ENCODE measurements at places on chromosomes 4 and X.

DNA sequence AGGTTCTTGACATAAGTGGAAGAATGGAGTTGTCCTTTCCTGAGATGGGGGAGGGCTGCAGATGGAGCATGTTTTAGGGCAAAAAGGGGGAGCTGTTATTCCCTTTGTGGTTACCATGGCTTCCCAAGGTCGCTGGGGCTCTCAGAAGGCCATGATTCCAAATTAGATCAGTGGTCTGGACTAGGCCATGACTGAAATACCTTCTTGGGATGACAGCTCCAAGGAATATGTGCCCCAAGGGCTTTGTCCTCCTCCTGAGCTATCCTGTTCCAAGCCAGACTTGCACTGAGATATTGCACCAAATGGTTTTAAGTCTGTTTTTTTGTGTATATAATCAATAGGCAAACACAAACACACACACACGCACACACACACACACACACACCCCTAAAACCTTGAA lies 3.0 kb upstream of the RBPJ start:
- no peak for DNase-seq

- DNase-seq = no peak
Measured at GRCh38 chr4:143555676-143556075, 42.2 kb downstream of the SMARCA5 start.

- no peak for DNase-seq
Measured at GRCh38 chrX:13966071-13966792, 63.5 kb downstream of the GEMIN8 start.

DNA sequence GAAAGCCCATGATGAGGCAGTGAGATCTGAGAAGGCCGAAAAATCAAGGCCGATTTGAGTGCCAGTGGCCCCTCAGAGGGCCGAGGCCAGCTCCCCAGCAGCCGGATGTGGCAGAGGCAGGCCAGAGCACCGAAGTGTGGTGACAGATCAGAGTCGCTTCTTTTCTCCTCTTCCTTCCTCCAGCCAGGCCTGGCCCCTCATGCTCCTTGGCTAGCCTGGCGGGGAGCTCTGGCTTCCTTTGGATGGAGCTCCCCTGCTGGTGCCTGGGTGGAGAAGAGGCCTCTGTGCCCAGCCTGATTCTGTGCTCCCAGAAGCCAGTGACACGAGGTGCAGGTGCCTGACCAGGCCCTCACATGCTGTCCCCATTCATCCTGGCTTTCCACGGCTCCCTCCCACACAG lies 127.2 kb upstream of the PABPC4L start:
- DNase-seq = no peak

- no peak for DNase-seq
Measured at GRCh38 chrX:44265559-44265958, 77.9 kb downstream of the EFHC2 start.

GRCh38 chrX:152819732-152820131 lies 10.8 kb downstream of the CETN2 start:
- DNase-seq = no peak

DNA sequence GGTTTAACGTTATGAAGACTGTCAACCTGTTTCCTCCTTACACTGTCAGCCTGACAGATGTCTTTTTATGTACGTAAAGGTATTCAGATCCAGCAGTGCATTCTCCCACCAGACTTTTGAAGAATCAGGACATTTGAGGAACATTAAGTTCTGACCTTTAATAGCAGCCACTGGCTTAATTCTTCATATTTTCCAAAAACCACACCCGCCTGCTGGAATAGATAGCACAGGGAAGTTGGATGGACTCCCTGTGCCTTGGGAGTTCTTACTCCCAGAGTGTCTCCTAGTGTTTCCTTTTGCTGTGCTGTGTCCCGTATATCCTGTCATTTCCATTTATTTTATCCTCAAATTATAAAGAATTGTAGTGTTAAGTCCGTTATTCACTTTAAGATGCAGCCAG lies 94.5 kb downstream of the AFF1 start:
- DNase-seq = no peak

GRCh38 chrX:110397339-110397738 lies 38.7 kb downstream of the RTL9 start:
- DNase-seq = no peak

DNA sequence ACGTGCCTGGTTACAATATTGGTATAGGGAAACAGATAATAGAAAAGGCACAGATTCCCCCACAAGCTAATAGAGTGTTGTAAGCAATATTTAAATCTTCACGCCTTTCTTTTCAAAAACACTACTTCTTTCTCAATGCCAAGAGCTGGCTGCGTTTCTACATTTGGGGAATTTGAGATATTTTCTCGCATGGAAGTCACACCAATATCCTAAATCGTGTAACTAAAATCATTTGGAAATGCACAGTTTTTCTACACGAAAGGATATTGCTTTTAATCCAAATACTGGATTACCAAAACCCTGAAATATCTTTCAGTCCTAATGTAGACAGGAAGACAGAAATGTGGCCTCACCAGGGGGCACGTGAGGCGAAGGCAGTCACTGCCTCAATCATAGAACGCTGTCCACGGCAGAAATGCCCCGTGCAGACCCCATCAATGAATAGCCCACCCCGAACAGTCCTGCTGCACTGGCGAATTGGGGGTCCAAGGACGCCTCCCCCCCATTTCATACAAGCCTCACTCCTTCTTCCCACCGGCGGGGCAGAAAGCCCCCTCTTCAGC lies 106.6 kb downstream of the NSUN7 start:
- DNase-seq = no peak

- no peak for DNase-seq
Measured at GRCh38 chrX:17553469-17553868, 178.5 kb downstream of the NHS start.

DNA sequence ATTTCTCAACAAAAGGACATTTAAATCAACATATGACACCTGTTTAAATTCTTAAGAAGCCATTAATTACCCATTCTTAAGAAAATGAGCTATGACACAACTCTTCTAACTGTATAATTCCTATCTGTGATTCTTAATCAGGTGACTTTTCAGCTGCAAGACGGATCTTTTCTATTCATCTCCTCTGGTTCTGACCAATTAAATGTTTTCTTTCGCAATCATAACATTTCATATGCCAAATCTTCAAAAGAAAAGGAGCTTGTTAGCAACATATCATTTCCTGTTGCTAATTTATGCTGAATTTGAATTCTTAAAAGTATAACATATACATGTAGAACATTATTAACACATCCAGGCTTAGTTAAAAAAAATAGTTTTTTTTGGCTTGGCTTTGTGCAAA lies 62.5 kb downstream of the SEL1L3 start:
- DNase-seq = no peak

GRCh38 chr4:130760246-130760645 lies 1664.3 kb downstream of the C4orf33 start:
- no peak for DNase-seq

GRCh38 chrX:140713174-140713539 lies 3.6 kb downstream of the LINC00632 start:
- no peak for DNase-seq

- no peak for DNase-seq
Measured at GRCh38 chr4:24780936-24781495, 14.4 kb upstream of the SOD3 start.
